ENCODE measurements at places on chromosomes 2 and 18. TPM values are rescaled to one million over a fixed set of nuclear protein-coding genes. Genes with fewer than 3 reads are reported as not detected.

DNA sequence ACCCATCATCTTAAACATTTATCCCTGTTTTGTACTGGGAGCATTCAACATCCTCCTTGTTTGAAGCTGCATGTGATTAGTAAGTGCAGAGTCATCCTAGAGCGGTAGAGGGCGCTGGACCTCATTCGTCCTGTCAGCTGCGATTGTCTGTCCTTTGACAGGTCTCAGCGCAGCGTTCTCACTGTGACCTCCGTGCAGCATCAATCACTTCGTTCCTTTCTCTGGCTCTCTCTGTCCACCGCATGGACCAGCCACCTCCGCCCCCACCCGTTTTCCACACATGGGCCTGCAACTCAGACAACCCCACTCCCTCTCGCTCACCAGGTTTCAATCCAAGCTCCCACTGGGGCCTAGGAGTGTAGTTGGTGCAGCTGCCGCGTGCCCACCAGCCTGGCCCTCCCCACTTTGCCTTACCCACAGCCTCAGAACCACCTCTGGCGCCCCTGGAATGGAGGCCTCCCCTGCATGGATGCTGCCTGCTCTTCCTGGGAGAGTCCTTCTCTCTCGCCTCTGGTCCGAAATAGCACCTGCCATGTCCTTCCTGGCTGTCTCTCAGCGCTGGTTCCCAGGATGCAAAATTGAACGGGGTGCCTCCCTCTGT is 90.5 kb downstream of the NDUFA10 start:
- no peak overlapping the region for H3K4me3 ChIP-seq
- H3K36me3 ChIP-seq: no peaks in the 10 kb centered on the region
- H3K27ac ChIP-seq: no peak overlapping the region
- H3K4me1 ChIP-seq: no peaks in the 10 kb centered on the region
- peak; percentile 40 for DNase-seq

GRCh38 chr2:81077396-81077795 is 772.8 kb upstream of the LRRTM1 start:
- no peaks in the 10 kb centered on the region for H3K4me1 ChIP-seq
- H3K36me3 ChIP-seq: no peaks in the 10 kb centered on the region
- H3K4me3 ChIP-seq: no peak overlapping the region
- no peak overlapping the region for H3K27ac ChIP-seq
- DNase-seq: no peak

DNA sequence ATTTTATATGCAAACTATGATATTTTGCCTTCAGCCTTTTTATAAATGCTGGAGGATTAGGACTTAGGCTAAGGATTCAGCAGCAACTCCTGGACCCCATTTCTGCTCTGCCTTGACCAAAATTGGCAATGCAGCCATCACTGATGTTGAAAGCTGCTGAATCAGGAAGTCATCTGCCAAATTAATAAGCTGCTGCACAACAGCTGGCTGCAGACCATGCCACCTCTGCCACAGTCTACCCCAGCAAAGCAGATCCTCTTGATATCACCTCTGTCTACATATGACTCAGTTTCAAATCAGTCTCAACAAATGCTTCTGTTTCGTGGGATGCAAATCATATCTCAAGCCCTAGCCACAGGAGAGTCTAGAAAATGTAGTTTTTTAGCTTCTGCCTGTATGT is 7.1 kb upstream of the SOS1 start:
- no peaks in the 10 kb centered on the region for H3K27me3 ChIP-seq
- DNase-seq: no peak

DNA sequence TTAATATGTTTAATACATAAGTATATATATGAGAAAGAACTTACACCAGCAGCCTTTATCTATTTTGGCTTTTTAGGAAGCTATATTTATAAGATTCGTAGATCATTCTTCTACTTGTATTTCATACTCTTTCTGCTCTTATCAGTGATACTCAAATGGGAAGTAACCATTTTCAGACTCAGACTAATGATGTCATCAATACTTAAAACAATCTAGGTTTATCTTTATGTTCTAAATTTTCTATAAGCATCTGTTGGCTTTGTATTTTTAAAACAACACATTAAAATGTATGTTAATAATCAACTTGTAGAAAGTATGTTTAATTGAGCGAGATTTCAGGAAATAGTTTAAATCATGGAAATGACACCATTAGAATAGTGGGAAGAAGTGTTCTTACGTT is 50.9 kb upstream of the DYSF start:
- peaks cover 22% of the 10 kb centered on the region for H3K36me3 ChIP-seq
- H3K27me3 ChIP-seq: no peaks in the 10 kb centered on the region
- H3K4me1 ChIP-seq: no peaks in the 10 kb centered on the region

GRCh38 chr2:173028141-173028540 is 47.5 kb upstream of the MAP3K20 start:
- no peaks in the 10 kb centered on the region for H3K27me3 ChIP-seq
- no peaks in the 10 kb centered on the region for H3K4me1 ChIP-seq
- no peak overlapping the region for H3K27ac ChIP-seq
- H3K4me3 ChIP-seq: no peak overlapping the region
- peaks cover 3% of the 10 kb centered on the region for H3K36me3 ChIP-seq

- no peaks in the 10 kb centered on the region for H3K4me1 ChIP-seq
- no peaks in the 10 kb centered on the region for H3K27me3 ChIP-seq
- H3K4me3 ChIP-seq: no peak overlapping the region
- no peak overlapping the region for H3K27ac ChIP-seq
- H3K36me3 ChIP-seq: no peaks in the 10 kb centered on the region
Observed at GRCh38 chr2:180578441-180578840, 402.0 kb upstream of the UBE2E3 start.

The MAPK4 gene
- not detected for total RNA-seq
